Gastrocnemius medialis (tissue), 4 donors: ENCODE measurements at places on chromosomes 1 and 21. TPM values are rescaled to one million over a fixed set of nuclear protein-coding genes. Genes with fewer than 3 reads are reported as not detected.

Gene TLCD4
- 11.6 TPM for total RNA-seq

Gene AMY1B
- total RNA-seq: not detected

Gene PEAR1
- total RNA-seq: 4.3 TPM

Gene OR2T11
- total RNA-seq: not detected

Gene PRDM16
- total RNA-seq: 0.18 TPM

Gene KHDRBS1
- total RNA-seq: 39.2 TPM

- no peaks in the 10 kb centered on the region for H3K36me3 ChIP-seq
- no peak overlapping the region for H3K4me3 ChIP-seq
- DNase-seq: no peak
- H3K27me3 ChIP-seq: no peaks in the 10 kb centered on the region
Observed at GRCh38 chr1:185406691-185407009, 89.6 kb upstream of the IVNS1ABP start.

GRCh38 chr1:241608379-241609033 is 31.7 kb downstream of the CHML start:
- no peak for DNase-seq
- no peaks in the 10 kb centered on the region for H3K36me3 ChIP-seq
- H3K27ac ChIP-seq: no peak overlapping the region
- no peak overlapping the region for H3K4me3 ChIP-seq
- H3K4me1 ChIP-seq: no peaks in the 10 kb centered on the region

- no peaks in the 10 kb centered on the region for H3K36me3 ChIP-seq
- no peak for DNase-seq
- H3K27ac ChIP-seq: no peak overlapping the region
- H3K4me3 ChIP-seq: no peak overlapping the region
- H3K27me3 ChIP-seq: peaks cover 28% of the 10 kb centered on the region
Observed at GRCh38 chr1:908661-909060, 15.1 kb upstream of the SAMD11 start.

- peaks cover 38% of the 10 kb centered on the region for H3K4me1 ChIP-seq
- DNase-seq: no peak
- no peak overlapping the region for H3K4me3 ChIP-seq
- no peak overlapping the region for H3K27ac ChIP-seq
- H3K27me3 ChIP-seq: no peaks in the 10 kb centered on the region
Observed at GRCh38 chr1:167294528-167294927, 73.8 kb downstream of the POU2F1 start.

- peaks cover 14% of the 10 kb centered on the region for H3K4me1 ChIP-seq
- peak within 1 kb of the TSS; percentile 99 for H3K4me3 ChIP-seq
Observed at GRCh38 chr1:155173478-155174323, at the start of gene TRIM46. TSS of gene TRIM46 (plus strand) at chr1:155173849. CDS start at chr1:155173967, 118 bp downstream.

- no peaks in the 10 kb centered on the region for H3K4me1 ChIP-seq
- H3K4me3 ChIP-seq: no peak overlapping the region
- H3K27ac ChIP-seq: no peak overlapping the region
- H3K27me3 ChIP-seq: no peaks in the 10 kb centered on the region
Observed at GRCh38 chr1:24481101-24481500, 21.5 kb upstream of the RCAN3 start.

- no peak overlapping the region for H3K27ac ChIP-seq
- no peaks in the 10 kb centered on the region for H3K4me1 ChIP-seq
- no peak for DNase-seq
- H3K36me3 ChIP-seq: no peaks in the 10 kb centered on the region
Observed at GRCh38 chr1:219744652-219745469, 132.0 kb upstream of the ZC3H11B start.

DNA sequence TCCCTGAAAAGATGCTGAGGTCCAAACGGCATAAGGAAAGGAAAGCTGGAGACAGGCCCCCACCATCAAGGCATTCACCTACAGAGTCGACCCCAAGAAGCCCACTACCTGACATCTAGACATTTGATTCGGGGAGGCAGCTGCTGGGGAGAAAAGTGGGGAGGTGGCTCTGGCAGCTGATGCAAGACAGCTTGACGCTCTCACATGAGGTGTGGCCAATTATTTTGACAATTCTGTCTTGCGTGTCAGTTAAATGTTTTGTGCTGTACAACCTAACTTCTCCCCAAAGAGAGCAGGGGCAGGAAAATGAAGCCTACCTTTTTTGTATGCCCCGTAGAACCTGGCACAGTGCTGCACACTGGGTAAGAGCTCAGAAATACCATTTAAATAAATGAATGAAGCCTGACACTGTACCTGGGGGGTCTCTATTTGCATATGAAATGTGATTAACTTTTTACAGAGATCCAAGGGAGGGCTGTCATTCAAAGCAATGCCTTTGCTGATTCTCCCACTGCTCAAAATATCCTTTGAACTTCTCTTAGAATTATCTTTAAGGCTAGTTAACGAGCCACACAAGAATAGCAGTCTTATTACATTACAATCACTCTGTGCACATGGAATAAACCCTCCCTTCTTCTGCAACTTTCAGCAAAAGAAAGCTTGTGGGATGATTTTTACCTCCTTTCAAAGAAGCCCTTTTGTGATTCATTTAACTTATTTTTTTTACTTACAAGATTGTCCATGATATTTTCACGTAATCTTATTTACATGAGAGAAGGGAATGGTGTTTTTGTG is 163.2 kb downstream of the TNR start:
- no peak overlapping the region for H3K27ac ChIP-seq
- H3K36me3 ChIP-seq: no peaks in the 10 kb centered on the region
- H3K27me3 ChIP-seq: no peaks in the 10 kb centered on the region
- DNase-seq: no peak
- no peak overlapping the region for H3K4me3 ChIP-seq

DNA sequence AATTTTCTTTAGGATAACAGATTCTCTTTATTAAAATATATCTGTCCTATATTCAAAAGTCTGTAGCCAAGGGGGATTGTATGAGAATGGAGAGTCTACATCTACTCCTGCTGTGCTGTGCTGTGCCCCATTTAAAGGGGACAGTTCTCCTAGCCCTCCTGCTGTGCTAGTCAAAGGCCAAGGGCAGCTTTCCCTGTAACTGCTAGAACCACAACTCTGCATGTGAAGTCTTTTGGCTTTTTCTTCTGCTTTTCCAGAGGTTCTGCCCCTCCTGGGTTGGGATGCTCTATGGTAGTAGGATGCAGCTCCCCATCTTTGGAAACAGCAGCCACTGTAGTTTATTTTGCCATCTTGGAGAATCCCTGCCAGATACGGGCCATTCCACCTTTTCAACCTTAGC is 197.5 kb upstream of the JUN start:
- peak overlapping the region; percentile 81 for H3K27ac ChIP-seq
- H3K27me3 ChIP-seq: no peaks in the 10 kb centered on the region
- peaks cover 26% of the 10 kb centered on the region for H3K4me1 ChIP-seq
- no peak overlapping the region for H3K4me3 ChIP-seq
- H3K36me3 ChIP-seq: no peaks in the 10 kb centered on the region
- DNase-seq: no peak

DNA sequence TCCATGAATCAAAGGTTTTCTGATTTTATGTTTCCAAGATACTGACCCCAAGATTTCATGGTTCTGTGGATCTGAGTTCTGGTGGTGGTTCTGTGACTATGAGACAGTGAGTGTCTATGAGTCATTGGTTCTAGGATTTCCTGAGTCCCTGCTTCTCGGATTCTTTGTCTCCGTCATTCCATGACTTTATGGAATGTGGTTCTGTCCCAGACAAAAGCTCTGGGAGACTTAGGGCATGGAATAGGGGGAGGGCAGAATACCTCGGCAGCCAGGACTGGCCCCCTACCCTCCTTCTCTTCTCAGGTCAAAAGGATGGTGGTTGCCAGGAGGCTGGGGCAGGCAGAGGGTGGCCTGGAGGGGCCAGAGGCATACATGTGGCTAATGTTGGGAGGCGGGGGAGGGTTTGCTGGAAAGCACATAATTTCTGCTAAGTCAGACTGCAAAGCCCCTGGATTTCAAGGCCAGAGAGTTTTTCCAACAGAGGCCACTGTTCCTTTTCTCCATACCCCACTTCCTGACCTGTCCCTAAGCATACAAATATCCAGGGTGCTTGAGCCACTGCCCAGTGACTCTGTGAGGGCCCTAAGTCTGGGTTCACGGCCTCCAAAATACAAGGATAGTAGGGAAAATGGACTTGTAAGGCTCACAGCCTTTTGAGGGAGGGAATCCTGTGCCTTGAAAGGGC is 17.2 kb downstream of the CDCP2 start:
- no peak overlapping the region for H3K27ac ChIP-seq
- H3K36me3 ChIP-seq: no peaks in the 10 kb centered on the region
- no peak for DNase-seq
- H3K4me1 ChIP-seq: no peaks in the 10 kb centered on the region

DNA sequence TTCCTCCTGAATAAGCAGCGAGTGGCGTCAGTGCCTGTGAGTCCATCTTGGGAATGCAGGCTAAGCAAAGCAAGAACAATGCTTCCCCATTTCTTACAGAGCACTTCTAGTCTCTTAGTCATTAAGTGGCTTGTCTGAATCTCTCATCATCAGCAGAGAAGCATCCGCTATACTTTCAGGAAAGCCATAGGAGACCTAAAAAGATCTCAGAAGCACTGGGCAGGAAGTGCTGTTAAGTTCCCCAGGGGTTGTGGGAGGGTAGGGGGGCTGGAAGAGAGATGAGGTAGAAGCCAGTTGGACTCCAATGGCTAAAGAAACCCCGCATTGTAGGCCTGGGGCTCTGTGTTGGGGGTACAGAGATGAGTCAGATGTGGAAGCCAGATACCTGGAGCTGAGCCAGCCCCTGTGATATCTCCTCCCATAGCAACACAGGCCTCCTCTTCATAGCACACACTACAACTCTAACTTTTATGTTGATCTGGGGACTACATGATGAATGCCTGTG is 44.9 kb downstream of the SYT6 start:
- H3K27me3 ChIP-seq: no peaks in the 10 kb centered on the region
- peaks cover 8% of the 10 kb centered on the region for H3K4me1 ChIP-seq
- H3K4me3 ChIP-seq: no peak overlapping the region

DNA sequence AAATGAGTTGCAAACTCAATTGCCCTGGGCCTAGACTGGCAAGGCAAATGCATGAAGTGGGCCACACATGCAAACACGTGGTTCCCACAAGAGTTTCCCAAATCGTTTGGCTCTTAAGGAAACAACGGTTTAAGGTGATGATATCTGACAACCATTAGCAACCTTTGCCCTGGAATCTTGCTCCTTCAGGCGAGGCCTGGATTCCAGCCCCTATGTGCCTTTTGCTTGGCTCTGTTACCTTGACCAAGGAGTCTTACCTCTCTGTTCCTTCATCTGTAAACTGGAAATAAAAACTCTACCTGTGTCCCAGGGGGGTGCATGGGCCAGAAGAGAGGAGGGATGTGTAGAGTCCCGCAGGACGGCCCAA is 72.1 kb upstream of the CASZ1 start:
- H3K4me1 ChIP-seq: peaks cover 22% of the 10 kb centered on the region
- DNase-seq: no peak
- H3K27me3 ChIP-seq: no peaks in the 10 kb centered on the region
- no peaks in the 10 kb centered on the region for H3K36me3 ChIP-seq

DNA sequence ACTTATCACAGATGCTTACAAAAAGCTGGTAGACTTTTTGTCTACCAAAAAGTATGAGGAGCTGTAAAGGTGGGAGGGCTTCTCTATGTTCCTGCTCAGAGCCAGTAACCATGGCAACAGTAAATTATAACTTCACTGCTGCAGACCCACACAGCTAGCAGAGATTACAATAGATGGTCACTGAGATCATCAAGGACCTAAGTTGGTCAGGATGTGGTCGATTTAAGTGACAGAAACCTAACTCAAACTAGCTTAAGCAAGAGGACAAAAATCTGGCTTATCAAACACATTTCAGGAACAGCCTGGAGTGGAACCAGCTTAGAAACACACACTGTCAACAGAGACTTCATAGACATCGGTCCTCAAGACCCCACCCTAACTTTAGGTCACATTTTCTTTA is 113.4 kb upstream of the ATP1A1 start:
- H3K4me1 ChIP-seq: no peaks in the 10 kb centered on the region
- H3K27me3 ChIP-seq: no peaks in the 10 kb centered on the region
- no peak overlapping the region for H3K4me3 ChIP-seq
- no peak overlapping the region for H3K27ac ChIP-seq
- no peak for DNase-seq
- H3K36me3 ChIP-seq: no peaks in the 10 kb centered on the region

GRCh38 chr1:59078070-59078800 is 218.7 kb upstream of the FGGY start:
- H3K27me3 ChIP-seq: no peaks in the 10 kb centered on the region
- no peak for DNase-seq
- no peak overlapping the region for H3K4me3 ChIP-seq
- H3K27ac ChIP-seq: no peak overlapping the region
- peaks cover under 1% of the 10 kb centered on the region for H3K4me1 ChIP-seq

- H3K27me3 ChIP-seq: no peaks in the 10 kb centered on the region
- H3K27ac ChIP-seq: no peak overlapping the region
- no peak for DNase-seq
- no peak overlapping the region for H3K4me3 ChIP-seq
- no peaks in the 10 kb centered on the region for H3K36me3 ChIP-seq
Observed at GRCh38 chr1:86068841-86069756, 87.5 kb downstream of the COL24A1 start.

DNA sequence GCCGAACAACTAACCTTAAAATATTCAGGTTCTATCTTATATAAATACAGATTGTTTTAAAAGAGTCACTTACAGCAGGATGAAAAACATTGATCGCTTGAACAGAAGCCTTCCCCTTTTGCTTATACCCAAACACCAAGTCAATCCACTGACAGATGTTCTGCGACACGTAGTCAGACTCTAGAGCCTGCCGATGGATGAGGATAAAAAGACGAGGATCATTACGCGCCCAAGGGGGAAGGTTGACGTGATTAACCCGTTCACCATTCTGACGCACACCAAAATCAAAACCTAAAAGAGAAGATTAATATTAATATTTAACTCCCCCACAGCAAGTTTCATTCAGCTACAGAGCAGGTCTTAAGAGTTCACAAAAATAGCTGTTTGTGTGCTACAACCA is 59.4 kb upstream of the GNG4 start:
- no peak overlapping the region for H3K4me3 ChIP-seq
- H3K4me1 ChIP-seq: no peaks in the 10 kb centered on the region

GRCh38 chr1:229447809-229448252 is 13.9 kb upstream of the ACTA1 start:
- no peak overlapping the region for H3K4me3 ChIP-seq
- H3K27ac ChIP-seq: no peak overlapping the region
- H3K27me3 ChIP-seq: no peaks in the 10 kb centered on the region
- no peak for DNase-seq
- no peaks in the 10 kb centered on the region for H3K36me3 ChIP-seq
- no peaks in the 10 kb centered on the region for H3K4me1 ChIP-seq

- H3K4me1 ChIP-seq: no peaks in the 10 kb centered on the region
- no peak for DNase-seq
- H3K27ac ChIP-seq: no peak overlapping the region
- H3K4me3 ChIP-seq: no peak overlapping the region
Observed at GRCh38 chr1:10378081-10378841, 20.6 kb upstream of the PGD start.

- peak overlapping the region; percentile 19 for H3K4me3 ChIP-seq
- DNase-seq: no peak
- H3K4me1 ChIP-seq: peaks cover 6% of the 10 kb centered on the region
- no peaks in the 10 kb centered on the region for H3K27me3 ChIP-seq
- H3K27ac ChIP-seq: no peak overlapping the region
Observed at GRCh38 chr1:219927298-219927955, 930 bp downstream of the SLC30A10 start.
